NCI-H2107 (cell line): ENCODE measurements at places on chromosomes 1 and 21.

DNA sequence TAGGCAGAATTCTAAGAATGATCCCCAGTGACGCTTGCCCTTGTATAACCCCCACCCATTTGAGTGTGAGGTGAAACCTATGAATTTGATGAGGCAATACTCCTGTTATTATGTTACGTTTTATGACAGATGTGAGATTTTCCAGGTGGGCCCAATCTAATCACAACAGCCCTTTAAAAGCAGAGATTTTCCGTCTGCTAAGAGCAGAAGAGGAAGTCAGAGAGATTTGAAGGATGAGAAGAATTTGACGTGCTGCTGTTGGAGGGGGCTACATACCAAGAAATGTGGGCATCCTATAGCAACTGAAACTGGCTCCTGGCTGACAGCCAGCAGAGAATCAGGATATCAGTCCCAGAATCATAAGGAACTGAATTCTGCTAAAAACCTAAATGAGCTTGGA lies 2.4 kb upstream of the SLC19A2 start:
- DNase-seq, result no peak

- DNase-seq, result no peak
These were observed 80.9 kb upstream of the ESRRG start for GRCh38 chr1:216804111-216804510.

DNA sequence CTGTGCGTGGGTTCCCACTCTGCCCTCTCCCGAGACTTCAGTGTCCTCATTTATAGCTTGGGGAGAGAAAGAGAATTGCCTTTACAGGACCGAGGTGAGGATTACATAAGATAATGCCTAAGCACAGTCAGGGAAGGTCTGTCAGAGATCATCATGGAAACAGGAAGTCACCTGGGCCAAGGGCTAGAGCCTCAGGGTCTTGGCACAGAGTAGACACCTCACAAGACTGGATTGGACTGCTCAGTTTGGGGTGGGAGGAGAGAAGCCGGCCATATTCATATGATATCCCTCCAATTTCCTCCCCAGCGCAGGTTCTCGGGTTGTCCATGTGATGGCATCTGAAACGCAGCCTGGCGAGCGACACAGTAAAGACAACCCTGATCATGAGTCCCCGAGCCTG lies 3.8 kb downstream of the CNR2 start:
- no peak for DNase-seq

- DNase-seq, result no peak
These were observed at the start of gene FAM131C for GRCh38 chr1:16073490-16074119. Gene FAM131C (minus strand): TSS chr1:16073651. CDS start chr1:16073442, 209 bp downstream.

GRCh38 chr1:225882694-225883615 lies 775 bp upstream of the TMEM63A start:
- DNase-seq, result no peak

DNA sequence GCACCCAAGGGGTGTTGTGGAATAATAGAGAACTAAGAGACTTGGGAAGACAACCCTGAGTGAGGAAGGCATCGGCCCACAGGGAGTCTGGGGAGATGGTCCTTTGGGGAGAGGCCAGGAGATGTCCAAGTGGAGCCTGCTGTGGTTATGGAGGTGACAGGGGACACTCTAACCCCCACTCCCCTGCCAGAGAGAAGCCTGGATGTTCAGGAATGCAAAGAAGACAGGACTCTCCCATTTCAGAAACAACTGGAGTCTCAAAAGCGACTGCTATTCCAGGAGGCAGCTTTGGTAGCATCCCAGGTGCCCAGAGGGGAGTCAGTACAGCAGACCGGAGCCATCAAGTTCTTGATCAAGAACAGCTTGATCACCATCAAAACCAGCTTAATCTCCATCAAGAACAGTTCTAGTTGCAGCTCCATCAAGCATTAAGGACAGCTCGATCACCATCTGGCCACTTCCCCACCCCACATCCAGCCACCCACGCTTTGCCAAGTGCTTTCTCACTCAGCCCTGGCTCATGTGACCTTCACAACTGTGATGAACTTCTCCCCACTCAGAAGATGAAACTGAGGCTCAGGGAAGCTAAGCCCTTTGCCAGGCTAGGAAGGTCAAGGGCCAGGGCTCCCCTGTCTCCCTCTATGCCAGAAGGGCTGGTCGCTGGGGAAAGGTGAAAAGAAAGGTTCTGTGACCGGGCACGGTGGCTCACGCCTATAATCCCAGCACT lies 743 bp downstream of the CD52 start:
- no peak for DNase-seq

DNA sequence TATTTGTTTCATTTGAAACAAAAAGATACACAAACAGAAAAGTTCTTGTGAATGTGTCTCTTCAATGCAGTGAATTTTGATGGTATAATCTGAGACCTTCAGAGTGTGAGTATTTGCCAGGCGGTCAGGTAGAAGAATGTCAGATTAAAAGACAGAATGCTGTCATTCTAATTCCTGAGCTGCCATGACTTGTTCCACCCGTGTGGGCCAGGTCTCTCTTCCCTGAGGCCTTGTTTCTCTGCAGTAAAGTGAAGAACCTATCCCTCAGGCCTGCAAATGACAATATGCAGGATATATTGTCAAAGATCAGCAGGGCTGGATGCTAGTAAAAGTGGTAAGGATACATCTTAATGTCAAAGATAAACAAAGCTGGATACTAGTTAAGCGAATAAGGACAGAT lies 111.4 kb downstream of the ZP4 start:
- no peak for DNase-seq

- no peak for DNase-seq
These were observed 21.4 kb downstream of the FAAH start for GRCh38 chr1:46415514-46415913.

- DNase-seq, result no peak
These were observed 8.6 kb upstream of the CALML6 start for GRCh38 chr1:1906185-1907097.

DNA sequence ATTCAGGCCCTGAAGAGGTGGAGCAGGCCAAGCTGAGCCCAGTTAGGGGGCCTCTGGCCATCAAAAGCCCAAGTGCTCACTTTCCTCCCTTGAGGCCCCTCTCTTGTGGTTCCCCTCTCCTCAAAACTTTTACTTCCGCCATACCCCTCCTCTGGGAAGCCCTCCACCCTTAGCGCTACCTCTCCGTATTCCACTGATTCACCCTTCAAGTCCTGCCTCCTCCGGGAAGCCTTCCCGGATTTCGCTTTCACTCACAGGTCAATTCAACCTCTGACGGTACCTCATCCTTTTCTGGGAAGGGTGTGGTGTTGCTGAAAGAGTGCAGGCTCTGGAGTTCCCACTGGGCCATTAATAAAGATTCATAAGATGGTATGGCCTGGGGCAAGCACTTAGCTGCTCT lies 19.1 kb downstream of the SPOCD1 start:
- DNase-seq, result no peak

GRCh38 chr1:183760661-183761060 lies 44.3 kb upstream of the RGL1 start:
- DNase-seq, result no peak

GRCh38 chr21:44057960-44058651 lies 46.0 kb downstream of the TRAPPC10 start:
- DNase-seq, result no peak

DNA sequence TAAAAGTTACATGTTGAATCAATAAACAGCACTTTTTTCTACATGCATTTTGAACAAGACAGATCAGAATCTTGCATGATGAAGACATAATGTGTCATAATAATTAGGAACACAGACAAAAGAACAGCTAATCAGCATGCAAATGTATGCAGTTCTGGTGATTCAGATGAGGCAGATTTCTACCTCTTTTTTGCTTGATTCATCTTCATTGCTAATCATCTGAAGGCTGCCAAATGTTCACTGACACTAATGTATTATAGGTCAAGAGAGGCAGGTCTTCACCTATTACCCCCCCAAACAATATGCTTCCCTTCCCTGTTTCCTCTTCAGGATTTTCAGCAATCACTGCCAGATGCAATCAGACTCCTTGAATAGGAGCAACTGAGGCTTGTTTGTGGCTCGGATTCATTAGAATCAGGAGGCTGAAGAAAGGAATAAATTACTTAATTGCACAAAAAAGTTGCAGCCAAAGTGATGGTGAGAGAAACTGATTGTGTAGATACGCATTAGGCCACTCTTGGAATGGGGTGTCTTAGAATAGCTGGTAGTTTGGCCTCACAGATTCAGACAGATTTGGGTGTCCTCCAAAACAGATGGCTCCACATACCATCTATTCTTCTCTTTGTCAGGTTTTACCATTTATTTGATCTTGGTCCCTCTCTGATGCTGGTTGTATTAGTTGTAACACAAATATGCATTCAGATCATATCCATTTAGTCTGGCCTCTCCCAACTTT lies 275.4 kb downstream of the RPS6KC1 start:
- DNase-seq, result no peak

DNA sequence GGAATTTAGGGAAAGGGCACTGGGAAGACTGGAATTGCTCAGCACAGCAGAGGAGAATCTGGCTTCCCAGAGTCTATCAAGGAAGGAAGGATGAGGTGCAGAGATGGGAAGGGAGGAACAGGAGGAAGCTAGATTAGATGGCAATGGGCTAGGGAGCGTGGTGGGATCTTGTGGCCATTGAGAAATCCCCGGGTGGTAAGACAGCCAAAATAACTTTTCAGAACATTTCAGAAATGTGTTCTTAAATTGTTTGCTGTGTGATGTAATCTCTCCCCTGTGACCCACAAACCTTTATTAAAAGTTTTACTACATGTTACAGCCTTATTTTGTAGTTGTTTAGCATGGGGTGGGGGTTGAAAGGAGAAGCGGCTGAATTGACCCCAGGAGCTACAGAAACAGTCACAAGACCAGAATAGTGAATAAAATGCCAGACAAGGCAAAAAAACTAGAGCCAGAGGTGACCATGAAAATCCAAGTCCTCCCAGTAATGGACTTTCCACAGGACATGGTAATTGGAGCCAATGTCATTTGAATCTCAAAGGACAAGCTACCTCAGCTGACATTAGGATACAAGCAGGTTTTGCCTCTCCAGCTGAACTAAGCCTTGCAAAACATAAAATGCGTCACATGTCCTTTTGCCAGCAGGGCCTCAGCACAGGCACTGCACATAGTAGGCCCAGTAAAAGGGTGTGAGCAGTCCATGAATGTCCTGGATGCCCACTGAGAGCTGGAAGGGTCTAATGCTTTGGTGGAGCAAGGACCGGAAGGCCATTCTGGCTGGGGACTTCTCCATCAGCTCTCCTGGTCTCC lies 980 bp upstream of the AHCYL1 start:
- DNase-seq, result no peak

- DNase-seq, result no peak
These were observed 26.5 kb downstream of the OSBPL9 start for GRCh38 chr1:51643362-51643761.

DNA sequence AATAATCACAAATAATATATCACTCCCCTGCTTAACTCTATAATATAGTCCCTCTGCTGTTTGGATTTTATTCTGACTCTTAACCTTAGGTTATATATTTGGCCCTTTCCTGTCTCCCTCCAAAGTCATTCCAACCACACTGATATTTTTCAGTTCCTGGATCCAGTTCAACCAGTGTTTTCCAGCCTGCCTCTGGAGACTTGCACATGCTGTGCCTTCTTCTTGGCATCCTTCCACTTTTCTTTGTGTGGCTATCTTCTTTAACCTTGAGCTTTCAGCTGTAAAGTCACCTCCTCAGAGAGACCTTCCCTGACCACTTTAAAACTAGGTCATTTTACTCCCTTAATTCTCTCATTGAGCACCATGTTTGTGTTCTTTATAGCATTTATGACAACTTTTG lies 19.4 kb downstream of the CERS2 start:
- no peak for DNase-seq

GRCh38 chr1:90045853-90046563 lies 51.1 kb downstream of the ZNF326 start:
- no peak for DNase-seq

DNA sequence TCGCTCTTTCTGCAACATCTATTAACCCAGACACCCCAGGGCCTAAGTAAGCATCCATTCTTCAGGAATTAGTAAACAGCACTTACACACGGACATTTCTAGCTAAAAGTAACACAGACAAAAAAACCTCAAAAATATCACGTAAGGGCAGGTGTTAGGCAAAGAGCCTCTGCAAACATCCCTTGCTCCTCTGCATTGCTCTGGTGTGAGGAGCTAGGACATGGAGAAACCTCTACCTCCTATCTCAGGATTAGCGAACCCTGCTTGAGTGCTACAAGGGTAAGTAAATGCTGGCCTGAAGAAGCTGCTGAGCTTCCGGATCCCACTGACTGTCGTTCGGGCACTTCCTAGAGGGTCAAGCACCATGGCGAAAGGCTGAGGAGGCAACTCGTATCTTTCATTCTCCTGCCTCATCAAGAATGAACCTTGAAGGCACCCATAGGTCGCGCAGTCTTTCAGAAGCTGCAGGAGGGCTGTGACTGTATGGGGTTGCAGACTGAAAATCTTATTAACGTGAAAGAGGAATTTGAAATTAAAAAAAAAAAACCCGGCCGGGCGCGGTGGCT lies 2.1 kb downstream of the PTGER3 start:
- no peak for DNase-seq

GRCh38 chr21:39441502-39442475 lies 3.8 kb downstream of the LCA5L start:
- no peak for DNase-seq

GRCh38 chr1:214058076-214058475 lies 70.3 kb downstream of the PROX1 start:
- no peak for DNase-seq

GRCh38 chr1:176485083-176485482 lies 22.1 kb downstream of the PAPPA2 start:
- DNase-seq, result no peak
